ENCODE measurements at places on chromosomes 4 and X. TPM values are rescaled to one million over a fixed set of nuclear protein-coding genes. Genes with fewer than 3 reads are reported as not detected.

GRCh38 chr4:162011089-162011488, 152.7 kb downstream of the FSTL5 start:
- DNase-seq = no peak

GRCh38 chr4:186475202-186475601, 80.2 kb downstream of the MTNR1A start:
- DNase-seq = no peak

GRCh38 chr4:141388481-141388880, 167.8 kb downstream of the ZNF330 start:
- no peak for DNase-seq

DNA sequence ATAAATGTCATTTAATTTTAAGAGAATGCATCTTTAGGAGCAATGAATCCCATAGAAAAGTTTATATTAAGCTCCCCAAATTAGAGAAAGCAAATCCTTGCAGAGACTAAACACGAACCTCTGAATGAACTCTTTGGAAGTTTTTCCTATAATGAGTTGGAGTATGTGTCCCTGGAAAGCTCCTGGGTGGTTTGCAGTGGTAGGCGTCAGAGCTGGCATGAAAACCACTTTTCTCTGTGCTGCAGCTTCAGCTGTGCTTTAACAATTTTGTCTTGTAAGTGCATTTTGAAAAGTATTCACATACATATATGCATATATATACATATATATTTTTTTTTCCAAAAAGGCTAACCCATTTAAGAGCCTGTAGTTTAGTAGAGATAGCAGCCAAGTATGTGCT, 148.7 kb upstream of the TBC1D9 start:
- DNase-seq = no peak

DNA sequence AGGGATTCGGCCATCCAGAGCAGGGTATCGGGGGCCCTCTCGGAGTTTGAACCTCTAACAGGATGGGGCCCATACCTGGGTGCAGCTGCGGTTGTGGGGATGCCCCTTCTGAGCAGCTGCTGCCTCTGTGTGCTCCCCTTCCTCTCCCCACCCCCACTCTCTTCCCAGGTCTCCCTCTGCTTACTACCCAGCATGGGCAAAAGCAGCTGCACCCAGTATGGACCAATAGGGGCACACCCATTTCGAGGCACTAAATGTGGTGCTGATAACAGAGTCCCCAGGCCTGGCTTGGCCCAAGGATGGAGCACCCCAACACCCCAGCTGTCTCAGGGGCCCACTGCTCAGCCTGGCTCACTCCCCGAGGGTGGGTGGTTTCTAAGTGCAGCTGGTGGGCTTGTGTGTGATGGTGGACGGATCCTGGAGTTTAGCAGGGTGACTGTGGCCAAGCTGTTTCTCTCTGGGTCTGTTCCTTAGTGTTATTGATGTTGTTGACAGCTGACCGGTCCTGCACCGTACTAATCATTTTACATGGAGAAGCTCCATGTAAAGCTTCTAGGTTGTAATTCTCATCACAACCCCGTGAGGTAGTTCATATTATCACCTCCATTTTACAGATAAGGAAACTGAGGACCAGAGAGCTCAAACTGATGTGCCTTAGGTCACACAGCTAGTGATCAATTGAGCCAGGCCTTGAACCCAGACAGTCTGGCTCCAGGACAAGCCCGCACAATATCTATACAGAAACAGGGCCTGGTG, 13.1 kb upstream of the KIAA0232 start:
- no peak for DNase-seq

- no peak for DNase-seq
Observed at GRCh38 chr4:73086095-73086868, 16.8 kb upstream of the COX18 start.

GRCh38 chrX:107288676-107289075, 82.3 kb downstream of the DNAAF6 start:
- DNase-seq = no peak

DNA sequence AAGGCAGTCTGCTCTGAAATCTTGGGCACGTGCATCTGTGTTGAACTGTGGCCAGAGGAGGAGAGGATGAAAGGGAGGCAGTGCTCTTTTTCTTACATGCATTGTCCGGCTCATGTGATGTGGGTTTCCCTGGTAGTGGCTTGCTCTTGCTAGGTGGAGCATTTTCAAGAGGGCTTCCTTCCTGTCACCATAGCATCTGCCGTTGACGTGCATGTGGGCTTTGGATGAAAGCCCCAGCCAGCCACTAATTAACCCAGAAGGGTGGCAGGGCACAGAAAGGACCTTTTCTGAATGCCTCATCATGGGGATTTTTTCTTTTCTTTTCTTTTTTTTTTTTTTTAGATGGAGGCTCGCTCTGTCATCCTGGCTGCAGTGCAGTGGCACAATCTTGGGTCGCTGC, 121.3 kb downstream of the GPR143 start:
- DNase-seq = no peak

GRCh38 chr4:61824454-61824853, 624.3 kb downstream of the ADGRL3 start:
- DNase-seq = no peak

- DNase-seq = no peak
Observed at GRCh38 chrX:105880491-105880890, 58.2 kb downstream of the NRK start.

- no peak for DNase-seq
Observed at GRCh38 chr4:109649872-109650271, 53.4 kb downstream of the CASP6 start.

- DNase-seq = no peak
Observed at GRCh38 chr4:46249516-46249915, 125.7 kb upstream of the GABRG1 start.

DNA sequence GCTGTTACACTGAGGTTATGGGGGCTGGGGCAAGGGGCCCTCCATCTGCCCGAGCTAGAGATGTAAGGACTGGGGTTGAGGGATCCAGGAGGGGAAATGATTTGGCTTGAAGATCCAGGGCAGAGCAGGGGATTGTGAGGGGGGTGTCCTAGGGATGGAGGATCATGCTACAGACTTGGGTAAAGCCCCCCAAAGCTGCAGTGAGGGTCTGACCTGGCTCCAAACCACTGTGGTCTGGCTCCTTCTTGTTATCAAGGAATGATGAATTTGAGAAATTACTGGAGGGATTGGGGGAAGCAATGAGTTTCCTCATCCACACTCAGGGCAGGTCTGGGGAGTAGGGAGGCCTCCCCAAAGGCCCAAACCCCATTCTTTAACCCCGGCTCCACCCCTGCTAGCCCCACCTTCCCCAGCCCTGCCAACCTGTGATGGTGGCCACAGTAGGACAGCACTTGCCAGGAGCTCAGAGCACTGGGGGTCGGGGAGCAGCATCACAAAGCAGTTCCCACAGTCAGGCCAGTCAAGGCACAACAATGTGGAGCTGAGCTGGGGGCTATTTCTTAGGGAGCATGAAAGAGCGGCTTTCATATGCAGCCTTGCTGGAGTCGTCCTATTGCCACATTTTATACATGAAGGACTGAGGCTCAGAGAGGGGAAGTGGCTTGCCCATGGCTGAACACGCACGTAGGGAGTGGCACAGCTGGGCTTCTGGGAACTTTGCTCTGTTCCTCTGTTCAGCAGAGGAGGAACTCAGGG, 165.5 kb downstream of the EFNB1 start:
- DNase-seq = no peak

- DNase-seq = no peak
Observed at GRCh38 chr4:111812114-111812513, 333.1 kb upstream of the FAM241A start.

DNA sequence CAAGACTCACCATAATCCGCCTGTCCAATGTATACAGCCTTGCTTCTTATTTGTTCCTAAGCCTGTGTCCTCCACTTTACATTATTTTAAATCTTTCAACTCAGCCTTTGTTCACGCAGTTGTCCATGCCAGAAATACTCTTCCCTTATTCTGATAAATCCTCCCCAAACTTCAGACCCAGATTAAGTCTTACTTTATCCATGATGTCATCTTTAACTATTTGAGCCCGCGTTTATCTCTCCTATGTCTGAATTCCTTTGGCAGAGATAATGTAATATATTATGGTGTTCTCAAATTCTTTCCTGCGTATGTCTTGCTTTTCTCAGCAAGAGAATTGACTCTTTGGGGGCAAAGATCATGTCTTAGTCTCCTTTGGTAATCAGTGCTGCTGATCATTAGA, 129.6 kb downstream of the LUZP4 start:
- DNase-seq = no peak

GRCh38 chr4:99811850-99812249, 4.8 kb upstream of the DAPP1 start:
- no peak for DNase-seq

- no peak for DNase-seq
Observed at GRCh38 chr4:10421344-10422055, 35.7 kb downstream of the ZNF518B start.

GRCh38 chrX:87078231-87078630, 439.4 kb upstream of the KLHL4 start:
- no peak for DNase-seq

DNA sequence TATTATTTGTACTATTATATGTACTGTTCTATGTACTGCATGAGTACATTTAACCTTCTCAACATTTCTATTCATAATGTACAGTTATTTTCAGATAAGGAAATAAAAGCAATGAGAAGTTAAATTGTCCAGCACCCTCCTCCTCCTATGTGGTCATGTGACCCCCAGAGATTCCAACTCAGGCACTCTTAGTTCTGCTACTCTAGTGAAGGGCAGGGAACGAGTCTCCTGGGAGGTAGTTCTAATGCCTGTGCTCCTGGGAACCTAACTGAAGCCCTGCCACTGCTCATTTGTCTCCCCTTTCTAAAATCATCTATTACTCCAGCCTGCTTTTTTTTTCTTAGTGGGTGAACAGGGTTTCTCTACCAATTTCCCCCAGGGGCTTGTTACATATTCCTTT, 105.9 kb upstream of the GPRIN3 start:
- no peak for DNase-seq

Gene SAGE1
- not detected for total RNA-seq

Gene HHIP
- 4.0 TPM for total RNA-seq

Gene BTK
- total RNA-seq = 0.20 TPM

Gene CCNB3
- 0.36 TPM for total RNA-seq

Gene ERAS
- total RNA-seq = 0.33 TPM

Gene ESX1
- total RNA-seq = not detected

Gene CFAP47
- total RNA-seq = 0.34 TPM

Gene LIAS
- total RNA-seq = 19.1 TPM

Gene HS6ST2
- 23.1 TPM for total RNA-seq

Gene CYBB
- total RNA-seq = 0.38 TPM

Gene MCF2
- total RNA-seq = 0.11 TPM

Gene NOCT
- total RNA-seq = 8.6 TPM

Gene USP26
- not detected for total RNA-seq

Gene TBC1D9
- 52.4 TPM for total RNA-seq
